Epithelial cell of prostate (primary cell): ENCODE measurements at places on chromosomes 3 and 15.

- no peak for DNase-seq
These were observed 107.9 kb upstream of the GALNT15 start for GRCh38 chr3:16066545-16066944.

DNA sequence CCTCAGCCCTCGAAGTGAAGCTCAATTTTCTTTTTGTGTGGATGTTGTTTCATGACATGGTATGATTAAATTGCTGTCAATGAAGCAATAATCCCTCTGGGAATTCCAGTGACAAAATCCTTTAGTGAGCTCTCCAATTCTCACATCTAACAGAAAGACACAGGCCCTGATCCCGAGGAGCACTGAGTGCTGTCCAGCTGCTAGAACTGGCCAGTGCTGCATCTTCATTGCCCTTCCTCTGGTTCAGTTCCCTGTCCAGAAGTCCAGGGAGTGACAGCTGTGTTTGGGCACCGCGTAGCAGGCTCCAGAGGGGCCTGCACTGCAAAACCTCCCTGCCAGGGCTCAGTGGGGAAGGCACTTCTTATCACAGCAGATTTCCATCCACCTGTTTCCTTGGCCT, 516.8 kb upstream of the ATP11B start:
- DNase-seq: no peak

- DNase-seq: peak; percentile 82
These were observed 140.7 kb upstream of the MEF2A start for GRCh38 chr15:99424978-99425656.

DNA sequence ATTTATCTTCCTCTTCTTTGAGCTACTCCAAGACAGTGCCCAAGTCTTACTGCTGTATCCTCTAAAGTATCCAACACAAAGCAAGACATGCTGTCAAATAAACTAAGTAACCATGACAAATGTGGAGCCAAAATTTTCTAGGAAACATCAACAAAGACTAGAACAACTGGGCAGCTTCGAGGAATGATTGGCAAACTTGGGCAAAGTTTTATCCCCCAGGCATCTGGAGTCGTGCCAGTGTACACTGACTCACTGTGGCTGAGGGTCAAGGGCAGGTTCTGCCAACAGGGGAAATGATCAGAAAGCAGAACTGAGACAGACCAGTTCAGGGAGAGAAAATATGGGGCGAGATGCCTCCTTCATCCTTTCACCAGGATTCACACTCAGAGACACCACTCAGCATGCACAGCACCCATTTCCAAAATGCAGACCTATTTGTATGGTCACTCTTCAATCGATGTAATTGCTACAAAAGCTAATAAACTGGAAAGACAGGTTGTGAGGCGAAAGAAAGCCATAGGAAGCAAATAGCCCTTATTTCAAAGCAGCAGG, 65.8 kb downstream of the MB21D2 start:
- peak; percentile 40 for DNase-seq

DNA sequence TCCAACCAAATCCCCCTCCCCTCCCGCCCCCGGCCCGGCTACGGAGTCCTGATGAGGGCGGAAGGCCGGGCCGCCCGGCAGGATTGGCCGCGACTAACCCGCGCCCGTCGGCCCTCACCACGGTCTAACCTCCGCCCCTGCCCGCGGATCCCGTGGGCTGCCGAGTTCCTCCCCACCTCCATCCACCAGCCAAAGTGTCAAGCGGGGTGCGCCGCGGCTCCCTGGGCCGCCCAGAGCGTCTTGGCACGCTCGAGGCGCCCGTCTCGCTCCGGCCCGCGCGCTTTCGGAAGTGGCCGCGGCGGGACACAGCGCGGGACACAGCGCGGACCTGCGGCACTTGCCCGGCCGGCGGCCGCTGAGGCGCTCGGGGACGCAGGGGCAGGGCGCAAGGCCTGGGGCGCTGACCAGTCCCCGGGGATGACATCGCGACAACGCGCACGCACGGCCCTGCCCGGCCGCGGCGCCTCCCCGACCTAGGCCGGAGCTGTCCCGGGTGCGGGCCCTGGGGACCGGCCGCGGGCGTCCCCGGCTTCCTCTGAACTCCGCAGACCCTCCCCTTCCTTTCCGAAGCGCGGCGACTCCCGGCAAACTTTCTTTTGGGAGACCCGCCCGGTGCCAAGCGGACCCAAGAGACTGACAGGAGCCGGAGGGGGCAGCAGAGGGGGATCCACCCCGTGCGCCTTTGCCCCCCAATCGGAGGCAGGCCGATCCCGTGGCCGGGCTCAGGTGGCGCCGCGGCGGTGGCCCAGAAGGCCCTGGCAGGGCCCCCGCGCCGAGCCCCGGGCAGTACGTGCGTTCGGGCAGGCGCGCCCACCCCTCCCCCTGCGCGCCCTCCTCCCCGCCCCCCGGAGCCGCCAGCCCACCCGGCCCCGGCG, 112.8 kb upstream of the ICE2 start:
- DNase-seq: no peak

DNA sequence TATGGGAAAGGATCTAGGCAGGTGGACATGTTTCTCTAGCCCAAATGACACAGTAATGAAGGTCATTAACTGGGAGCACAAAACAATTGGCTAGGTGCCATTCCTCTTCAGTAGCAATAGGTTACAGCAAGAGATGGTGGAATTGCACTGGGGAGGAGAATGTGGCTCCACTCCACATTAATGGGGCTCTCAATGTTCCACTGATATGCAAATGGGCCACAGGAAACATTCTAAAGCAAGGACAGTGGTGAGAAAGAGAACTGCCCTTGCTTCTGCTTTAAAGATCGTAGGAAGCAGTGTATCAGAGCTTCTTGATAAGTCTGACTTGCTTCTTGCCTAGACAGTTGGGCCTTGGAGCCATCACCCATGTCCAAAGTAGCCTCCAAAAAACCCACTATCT, 271.4 kb upstream of the PPP2R3A start:
- DNase-seq: no peak

DNA sequence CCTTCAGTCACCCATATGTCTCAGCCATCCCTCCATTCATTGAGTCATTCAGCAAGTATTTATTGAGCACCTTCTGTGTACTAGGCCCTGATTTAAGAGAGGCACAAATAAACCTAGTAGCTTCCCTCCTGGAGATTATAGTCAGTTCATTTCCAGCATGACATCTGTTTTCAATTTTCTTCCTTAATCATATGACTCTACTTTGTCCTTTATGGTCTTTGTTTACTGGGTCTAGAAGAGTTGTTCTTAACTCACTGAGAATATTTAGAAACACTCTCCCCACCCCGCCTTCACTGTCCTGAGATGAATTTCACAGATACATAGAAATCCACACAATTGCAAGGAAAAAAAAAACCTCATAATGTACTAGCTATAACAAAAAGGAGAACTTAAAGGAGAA, 44.8 kb upstream of the ADAMTS9 start:
- no peak for DNase-seq

DNA sequence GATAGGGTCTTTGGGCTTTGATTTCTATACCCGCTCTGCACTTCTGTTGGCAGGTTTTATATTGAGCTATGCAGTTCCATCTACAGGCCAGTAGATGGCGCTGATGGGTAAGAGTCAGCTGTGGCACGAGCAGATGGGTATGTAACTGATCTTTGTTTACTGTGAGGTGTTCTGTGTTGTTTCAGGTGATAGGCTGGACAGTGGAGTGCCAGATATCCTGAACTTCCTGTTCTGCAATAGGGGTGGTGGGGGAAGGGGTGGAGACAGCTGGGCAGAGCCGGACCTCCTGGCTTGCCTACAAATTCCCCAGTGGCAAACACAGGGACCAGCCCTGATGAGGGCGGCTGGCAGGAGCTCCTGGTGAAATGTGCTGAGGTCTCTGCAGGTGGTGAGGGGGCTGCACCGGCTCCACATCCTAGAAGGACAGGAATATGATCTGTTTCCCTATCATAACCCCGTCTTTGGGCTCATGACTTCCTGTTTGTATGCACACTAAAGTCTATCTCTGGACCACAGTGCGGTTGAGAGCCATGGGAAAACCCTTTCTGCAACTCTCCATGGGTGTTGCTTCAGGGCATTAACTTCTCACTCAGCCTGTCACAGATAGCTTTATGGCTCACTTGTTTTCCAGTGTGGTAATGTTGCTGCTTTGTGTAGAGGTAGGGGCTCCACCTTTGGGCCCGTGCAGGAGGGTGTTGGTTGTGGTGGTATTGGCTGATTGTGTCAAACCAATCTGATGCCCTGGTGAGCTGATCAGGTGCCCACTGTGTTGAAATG, 13.4 kb upstream of the FAM98B start:
- peak; percentile 43 for DNase-seq

GRCh38 chr3:73479325-73479724, 145.4 kb downstream of the PDZRN3 start:
- no peak for DNase-seq

DNA sequence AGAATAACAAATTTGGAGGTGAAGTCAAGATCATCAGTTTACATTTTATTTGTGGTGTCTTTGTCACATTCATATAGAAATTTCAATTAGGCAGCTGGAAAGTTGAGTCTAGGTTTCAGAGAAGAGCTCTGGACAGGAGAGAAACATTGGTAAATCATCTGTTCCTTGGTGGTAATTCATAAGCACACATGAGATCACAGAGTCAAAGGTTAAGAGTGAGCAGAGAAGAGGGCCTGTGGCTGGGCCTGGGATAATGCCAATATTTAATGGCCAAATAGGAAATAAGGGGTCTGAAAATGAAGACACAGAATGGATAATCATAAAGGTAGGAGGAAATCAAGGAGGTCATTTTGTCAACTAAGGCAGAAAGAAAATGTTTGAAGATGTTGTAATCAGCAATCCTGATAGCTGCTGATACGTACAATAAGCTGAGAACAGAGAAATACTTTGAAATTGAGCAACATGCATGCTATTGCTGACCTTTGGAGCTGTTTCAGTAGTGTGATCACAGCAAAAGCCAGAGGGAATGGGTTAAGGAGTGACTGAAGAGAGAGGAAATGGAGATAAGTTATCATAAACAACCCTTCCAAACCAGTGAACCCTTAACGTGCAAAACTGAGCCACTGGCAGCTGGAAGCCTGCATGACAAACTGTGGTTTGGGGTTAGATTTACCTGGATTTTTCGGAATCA, 692.8 kb downstream of the AGBL1 start:
- no peak for DNase-seq

DNA sequence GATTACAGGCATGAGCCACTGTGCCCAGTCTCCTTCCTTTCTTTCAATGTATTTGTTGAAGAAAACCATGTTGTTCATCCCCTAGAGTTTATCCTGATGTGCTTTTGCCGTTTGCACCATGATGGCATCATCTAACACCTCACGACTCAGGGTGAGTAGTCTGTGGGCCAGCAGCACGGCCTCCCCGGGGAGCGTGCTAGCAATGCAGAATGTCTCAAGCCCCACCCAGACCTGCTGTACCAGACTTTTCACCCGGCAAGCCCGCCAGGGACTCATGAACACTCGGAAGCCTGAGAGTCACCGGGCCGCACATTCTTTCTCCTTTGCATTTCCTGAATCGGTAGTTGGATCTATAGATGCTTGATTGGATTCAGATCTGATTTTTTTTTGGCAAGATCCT, 64.6 kb downstream of the RPN1 start:
- peak; percentile 16 for DNase-seq

DNA sequence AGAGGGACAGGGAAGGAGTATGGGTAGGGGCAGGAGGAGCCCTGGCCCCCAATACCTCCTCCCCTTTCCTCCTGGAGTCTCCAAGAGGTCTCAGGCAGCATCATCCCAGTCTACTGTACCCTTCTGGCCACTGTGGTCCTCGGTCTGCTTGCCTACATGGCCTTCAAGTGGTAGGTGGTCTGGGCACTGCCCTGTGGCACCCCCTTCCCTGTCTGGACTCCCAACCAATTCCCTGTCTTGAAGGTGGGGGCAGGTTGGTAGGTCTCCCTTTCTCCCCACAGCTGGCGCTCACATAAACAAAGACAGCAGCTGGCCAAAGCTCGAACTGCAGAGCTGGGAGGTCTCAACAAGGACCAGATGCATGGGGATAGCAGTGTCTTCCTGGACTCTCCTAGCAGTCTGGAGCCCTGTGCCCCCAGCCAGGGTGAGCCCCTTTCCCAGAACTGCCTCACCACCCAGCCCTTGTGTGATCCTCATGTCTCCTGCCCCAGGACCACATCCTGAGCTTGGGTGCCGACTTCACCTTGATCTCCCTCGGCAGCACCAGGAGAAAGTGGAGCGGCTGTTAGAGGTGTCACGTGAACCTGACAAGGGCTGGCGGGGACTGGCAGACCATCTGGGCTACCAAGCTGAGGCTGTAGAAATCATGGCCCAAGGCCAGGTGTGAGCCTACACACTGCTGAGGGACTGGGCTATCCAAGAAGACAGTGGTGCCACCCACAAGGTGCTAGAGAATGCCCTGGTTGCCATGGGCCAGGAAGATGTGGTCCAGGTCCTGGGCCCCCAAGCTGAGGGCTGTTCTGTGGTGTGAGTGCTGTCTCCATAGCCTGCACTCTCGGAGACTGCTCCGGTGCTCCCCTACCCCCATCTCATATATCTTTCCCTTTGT, 33.1 kb downstream of the NBEAL2 start:
- no peak for DNase-seq

GRCh38 chr3:110495201-110495927, 576.3 kb upstream of the NECTIN3 start:
- DNase-seq: peak; percentile 3
